GF-D8 (cell line): ENCODE measurements at places on chromosomes 4 and X.

DNA sequence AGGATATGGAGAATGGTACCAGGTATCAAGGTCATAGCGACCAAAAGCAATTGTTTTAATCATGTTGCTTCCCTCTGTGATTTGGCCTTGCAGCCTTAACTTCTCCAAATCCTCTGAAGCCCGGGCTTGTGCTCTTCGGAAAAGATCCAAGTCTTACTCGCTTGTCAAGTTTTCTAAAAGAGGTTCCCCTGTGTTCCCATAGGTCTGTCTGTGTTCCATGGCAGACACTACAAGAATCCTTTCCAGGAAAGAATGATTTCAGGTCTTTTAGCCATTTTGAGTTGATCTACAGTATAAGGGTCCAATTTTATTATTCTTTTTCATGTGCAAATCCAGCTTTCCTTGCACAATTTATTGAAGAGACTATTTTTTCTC is 710.6 kb upstream of the DIAPH2 start:
- DNase-seq, result no peak

DNA sequence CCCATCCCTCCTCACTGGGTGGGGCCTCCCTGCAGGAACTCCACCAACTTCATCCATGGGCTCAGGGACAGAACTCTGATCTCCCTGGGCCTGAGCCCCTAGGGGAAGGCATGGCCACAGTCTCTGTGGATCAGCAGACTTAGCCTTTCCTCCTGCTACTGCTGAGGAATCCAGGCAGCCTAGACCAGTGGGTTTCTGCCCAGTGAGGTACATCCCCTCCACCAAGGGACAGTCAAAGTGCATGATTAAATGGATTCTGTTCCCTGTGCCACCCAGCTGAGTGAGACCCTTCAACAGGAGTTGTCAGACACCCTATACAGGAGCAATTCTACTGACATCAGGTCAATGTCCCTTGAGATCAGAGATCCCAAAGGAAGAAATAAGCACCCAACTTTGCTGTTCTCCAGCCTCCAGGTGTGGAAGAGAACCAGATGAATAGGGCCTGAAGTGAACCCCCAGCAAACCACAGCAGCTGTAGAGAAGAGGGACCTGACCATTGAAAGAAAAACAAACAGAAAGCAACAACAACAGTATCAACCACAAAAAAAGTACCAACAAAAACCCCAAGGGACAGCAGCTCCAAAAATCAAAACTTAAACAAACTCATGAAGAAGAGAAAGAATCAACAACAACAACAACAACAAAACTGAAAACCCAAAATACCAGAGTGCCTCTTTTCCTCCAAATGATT is 84.8 kb downstream of the CHIC1 start:
- no peak for DNase-seq

DNA sequence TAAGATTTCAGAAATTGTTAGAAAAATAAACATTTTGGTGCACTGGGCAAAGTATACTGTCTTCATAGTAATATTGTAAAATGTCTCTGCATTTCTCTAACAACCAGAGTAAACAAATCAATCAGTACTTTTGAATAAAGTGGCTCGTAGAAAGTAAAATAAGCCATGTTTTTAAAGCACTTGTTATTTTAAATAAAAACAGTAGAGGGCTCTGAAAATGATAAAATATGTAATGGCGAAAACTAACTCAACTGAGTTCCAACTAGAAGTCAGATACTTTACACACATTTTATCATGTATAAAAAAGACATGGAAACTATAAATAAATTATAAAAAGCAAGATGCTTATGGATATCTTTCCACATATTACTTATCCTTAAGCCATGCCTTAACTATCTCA is 1134.4 kb downstream of the PDHA2 start:
- DNase-seq, result no peak

GRCh38 chr4:101355767-101356702 is 8.7 kb upstream of the PPP3CA start:
- DNase-seq, result no peak

GRCh38 chr4:127856196-127856812 is 24.4 kb upstream of the PLK4 start:
- no peak for DNase-seq

DNA sequence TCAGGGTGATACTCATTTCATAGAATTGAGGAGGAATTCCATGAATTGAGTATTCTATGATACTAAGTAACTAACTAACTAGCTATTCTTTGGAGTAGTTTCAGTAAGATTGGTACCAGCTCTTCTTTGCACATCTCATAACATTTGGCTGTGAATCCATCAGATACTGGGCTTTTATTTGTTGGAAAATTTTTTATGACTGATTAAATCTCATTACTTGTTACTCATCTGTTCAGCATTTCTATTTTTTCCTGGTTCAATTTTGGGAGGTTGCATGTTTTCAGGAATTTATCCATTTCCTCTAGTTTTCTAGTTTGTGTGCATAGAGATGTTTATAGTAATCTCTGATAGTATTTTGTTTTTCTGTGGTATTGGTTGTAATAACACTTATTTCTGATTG is 70.8 kb upstream of the FREM3 start:
- DNase-seq, result no peak

- no peak for DNase-seq
Measured at GRCh38 chr4:173990126-173990868, 293.2 kb downstream of the FBXO8 start.

DNA sequence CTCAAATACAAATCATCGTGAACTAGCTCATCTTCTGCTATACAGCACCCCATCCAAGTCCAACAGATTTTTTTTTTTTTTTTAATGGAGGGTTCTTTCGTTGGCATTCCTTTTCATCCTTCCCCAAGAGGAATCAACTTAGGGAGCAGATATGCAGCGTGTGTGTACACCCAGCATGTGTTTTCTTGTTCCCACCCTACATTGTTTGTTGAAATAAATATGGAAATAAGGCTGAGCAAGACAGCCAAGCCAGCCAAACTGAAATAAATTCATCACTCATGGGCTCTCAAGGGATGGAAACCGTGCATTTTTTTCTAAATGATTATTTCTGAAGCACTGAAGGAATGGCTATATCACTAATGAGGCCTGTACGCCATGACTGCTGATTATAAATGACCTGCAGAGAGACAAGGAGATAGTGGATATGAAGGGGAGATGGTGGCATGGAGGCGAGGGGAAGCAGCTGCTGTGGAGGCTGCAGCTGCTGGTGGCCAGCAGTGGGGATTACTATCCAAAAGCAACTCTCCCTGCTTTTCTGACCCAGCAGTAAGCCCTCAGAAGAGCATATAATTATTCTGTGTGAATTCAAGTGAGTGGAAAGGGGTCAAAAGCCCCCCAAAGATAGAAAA is 173.9 kb downstream of the MGST2 start:
- DNase-seq, result no peak

GRCh38 chr4:53105313-53105712 is 243.2 kb downstream of the RASL11B start:
- no peak for DNase-seq

DNA sequence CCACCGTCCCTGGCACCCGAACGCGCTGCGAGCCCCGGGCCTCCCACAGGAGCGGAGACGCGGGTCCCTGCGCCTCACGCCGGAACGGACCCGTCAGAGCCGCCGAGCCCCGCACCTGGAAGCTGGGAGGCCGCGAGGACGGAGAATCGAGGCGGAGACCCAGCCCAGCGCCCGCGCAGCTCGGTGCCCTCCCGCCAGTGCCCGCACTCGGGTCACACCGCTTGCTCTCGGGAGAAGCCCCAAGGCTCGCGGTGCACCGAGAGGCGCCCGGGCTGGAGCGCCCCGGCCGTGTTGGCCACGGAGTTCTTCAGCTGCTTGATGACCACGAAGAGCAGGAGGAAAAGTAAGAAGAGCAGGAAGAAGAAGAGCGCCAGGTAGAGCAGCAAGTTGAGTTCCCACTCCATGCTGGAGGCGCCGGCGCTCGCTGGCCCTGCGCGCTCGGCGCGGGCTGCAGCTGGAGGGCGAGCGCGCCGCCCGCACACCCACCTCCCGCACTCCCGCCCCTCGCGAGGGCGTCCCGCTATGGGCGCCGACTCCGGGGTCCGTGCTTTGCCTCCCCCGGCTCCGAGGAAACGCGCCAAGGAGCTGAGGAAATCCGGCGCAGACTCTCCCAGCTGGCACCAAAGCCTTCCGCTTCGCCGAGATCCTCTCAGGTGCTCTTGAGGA is at the start of gene SMIM43:
Gene SMIM43, minus strand, starts transcription at position 463 of the 666 bp plus-strand sequence. Its CDS starts 59 bp downstream, at position 404.
- no peak for DNase-seq

GRCh38 chr4:27429364-27429871 is 568.8 kb downstream of the STIM2 start:
- DNase-seq, result no peak

DNA sequence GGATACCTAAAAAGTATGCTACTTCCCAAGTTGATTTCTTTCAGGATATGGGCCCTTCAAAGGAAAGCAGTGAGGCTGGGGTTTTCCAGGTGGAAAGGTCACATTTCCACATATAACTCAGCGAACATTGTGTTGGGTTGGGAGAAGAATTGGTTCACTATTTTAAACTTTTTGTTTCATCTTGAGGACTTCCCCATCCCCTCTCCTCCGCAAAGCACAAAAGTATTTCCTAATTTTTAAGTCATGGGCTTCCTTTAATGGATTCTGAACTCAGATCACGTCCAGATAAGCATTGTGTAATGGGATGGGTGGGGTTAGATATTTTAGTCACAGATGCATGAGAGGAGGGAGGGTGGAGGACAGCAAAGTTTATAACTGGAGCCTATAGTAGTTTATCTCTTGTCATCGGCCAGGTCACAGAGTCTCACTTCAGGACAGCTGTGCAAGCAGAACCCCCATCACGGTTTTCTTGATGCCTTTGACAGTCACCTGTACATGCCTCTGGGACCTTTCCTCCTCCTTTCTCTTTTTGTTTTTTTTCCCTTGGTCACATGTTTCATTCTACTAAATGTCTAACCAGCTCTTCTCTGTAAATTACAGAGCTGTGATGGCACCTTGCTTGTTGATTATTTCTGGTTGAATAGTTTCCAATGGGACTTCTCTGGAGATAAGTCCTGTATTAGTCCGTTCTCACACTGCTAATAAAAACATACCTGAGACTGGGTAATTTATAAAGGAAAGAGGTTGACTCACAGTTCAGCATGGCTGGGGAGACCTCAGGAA is 115.4 kb downstream of the PTTG2 start:
- peak; percentile 98 for DNase-seq

DNA sequence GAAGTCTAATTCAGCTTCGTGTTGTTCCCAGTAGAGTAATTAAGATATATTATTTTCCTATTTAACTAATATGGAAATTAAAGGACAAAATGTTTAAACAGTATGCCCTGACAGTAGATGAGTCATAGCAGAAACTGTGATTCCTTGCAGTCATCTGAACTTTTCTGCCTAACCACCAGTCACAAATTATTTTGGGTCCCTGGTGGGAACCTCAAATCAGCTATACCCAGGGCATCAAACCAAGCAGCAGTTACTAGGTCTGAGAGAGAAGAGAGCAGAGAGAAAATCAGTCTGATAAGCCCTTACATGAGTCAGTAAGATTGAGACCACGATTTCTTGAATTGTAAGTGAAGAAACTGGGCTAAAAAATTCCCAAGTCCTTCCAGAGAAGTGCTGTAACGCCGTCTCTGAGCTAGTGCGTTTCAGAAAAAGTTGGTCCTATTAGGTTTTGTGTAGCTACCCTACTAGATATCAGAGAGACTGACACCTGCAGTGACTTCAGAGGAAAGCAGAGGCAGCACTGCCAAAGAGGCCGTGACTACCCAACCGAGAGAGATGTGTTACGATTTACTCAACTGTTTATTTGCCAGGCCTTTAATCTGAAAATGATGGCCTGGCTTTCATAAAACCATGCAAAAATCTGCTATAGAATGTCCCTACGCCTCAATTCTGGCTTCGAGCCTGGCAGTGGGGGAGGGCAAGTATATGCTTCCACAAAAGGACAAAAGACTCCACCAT is 21.7 kb upstream of the GPM6A start:
- DNase-seq, result no peak

GRCh38 chr4:118113220-118113619 is 78.9 kb downstream of the NDST3 start:
- DNase-seq, result no peak

DNA sequence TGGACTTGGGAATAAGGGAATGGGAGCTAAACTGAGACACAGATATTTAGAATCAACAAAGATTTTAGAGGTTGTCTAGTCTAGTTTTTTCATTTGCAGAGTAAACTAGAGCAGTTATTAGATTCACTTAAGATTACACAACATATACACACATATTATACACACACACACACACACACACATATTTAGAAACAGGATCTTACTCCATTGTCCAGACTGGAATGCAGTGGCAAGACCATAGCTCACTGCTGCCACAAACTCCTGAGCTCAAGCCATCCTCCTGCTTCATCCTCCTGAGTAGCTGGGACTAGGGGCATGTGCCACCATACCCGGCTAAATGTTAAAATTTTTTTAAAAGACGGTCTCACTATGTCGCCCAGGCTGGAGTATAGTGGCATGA is 127.8 kb downstream of the TSPAN5 start:
- no peak for DNase-seq
